8988T (cell line): ENCODE measurements at places on chromosomes 12 and 14.

- DNase-seq, result no peak
Measured at GRCh38 chr14:31026077-31026449, at the start of gene STRN3. STRN3 (minus strand) TSS chr14:31026379; CDS start chr14:31026185, 194 bp downstream.

- no peak for DNase-seq
Measured at GRCh38 chr14:35390577-35391387, 13.8 kb downstream of the NFKBIA start.

GRCh38 chr12:30719060-30719459 lies 23.4 kb upstream of the IPO8 start:
- DNase-seq, result no peak

- DNase-seq, result no peak
Measured at GRCh38 chr12:73383584-73384222, 1111.5 kb downstream of the TRHDE start.

DNA sequence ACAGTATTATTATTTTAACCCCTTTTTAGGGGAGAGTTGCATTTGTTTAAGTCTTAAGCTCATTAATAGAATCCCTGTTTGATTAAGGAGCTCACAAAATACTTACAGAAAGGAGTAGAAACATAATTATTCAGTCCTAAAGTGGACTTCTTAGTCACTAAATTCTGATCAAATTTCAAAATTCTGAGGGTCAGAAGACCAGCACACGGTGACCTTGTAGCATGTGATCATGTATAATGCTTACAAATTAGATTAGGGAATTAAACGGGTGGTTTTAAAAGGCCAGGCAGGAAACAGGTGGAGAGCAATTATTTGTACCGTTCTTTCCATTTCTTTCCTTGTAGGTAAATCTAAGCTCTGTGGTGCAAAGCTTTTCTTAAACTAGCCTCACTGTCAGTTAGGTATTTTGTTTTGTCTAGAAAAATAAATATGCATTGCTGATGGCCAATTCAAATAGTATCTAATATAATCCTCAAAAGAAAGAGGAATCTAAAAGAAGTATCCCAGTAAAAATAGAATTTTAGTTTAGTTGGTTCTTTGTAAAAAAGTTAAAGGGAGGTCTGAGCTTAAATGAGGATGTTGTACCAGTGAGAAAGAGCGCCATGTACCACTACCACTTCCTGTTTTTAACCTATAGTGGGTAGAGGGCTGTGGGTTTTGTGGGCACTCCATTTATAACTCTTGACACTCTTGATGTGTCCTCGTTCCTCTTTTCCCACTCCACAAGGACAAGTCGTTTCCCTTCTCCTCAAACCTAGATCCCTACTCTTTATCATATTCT lies 51.1 kb downstream of the SLC38A1 start:
- no peak for DNase-seq

- no peak for DNase-seq
Measured at GRCh38 chr12:24049728-24050127, 100.3 kb upstream of the SOX5 start.

- DNase-seq, result no peak
Measured at GRCh38 chr14:105135700-105136395, 32.7 kb downstream of the JAG2 start.

DNA sequence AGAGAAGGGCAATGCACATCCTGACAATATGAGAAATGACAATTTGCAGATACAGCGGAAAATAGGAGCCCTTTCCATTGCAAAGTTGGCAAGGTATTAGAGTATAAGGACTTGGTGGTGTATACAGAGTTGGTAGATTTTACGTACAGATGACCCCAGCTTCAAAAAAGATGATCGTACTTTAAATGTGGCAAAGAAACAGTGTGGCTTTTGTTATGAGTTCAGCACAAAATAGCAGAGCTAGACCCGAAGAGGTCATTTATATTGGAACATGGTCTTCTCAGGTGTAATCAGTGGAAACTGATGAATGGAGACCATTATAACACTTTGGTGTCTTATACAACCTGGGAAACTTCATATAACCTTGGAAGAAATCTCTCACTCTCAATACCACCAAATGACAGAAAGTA lies 2.3 kb downstream of the CLEC2B start:
- no peak for DNase-seq

DNA sequence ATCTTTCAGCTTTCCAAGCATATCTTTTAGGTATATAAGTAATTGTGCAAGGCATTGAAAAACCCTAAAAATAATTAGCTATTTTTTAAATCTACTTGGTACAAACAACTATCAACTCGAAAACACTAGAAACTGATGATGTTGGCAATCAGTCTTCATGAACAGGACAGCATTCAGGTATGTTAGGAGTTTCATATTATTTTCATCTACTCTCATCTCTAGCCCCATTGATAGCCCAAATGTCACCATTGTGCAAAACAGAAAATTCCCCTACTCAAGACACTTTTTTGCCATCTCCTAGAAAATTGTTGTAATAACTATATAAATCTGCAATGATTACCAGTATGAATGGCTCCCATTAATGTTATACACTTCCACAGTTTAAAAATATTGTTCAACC lies 144.5 kb upstream of the KRAS start:
- no peak for DNase-seq

- DNase-seq, result no peak
Measured at GRCh38 chr14:98578204-98578603, 693.8 kb downstream of the BCL11B start.

DNA sequence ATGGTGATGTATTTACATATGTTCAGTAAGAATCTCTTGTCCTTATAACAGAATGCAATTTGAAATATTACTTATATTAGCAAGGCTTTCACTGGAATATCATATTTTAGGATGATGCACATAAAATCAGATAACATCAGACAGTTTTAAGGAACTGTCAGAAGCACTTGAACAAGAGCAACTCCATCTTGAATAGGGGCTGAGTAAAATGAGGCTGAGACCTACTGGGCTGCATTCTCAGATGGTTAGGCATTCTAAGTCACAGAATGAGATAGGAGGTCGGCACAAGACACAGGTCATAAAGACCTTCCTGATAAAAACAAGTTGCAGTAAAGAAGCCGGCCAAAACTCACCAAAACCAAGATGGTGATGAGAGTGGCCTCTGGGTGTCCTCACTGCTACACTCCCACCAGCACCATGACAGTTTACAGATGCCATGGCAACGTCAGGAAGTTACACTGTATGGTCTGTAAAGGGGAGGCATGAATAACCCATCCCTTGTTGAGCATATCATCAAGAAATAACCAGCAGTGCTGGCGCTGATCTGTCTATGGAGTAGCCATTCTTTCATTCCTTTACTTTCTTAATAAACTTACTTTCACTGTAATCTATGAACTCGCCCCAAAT lies 27.6 kb upstream of the ETV6 start:
- DNase-seq, result no peak

- DNase-seq, result no peak
Measured at GRCh38 chr12:24232531-24232930, 283.1 kb upstream of the SOX5 start.

- no peak for DNase-seq
Measured at GRCh38 chr14:42407153-42407552, 800.5 kb downstream of the LRFN5 start.

GRCh38 chr12:59084511-59085375 lies 164.4 kb upstream of the LRIG3 start:
- DNase-seq, result no peak

GRCh38 chr12:93862424-93862823 lies 185.2 kb downstream of the CRADD start:
- no peak for DNase-seq

DNA sequence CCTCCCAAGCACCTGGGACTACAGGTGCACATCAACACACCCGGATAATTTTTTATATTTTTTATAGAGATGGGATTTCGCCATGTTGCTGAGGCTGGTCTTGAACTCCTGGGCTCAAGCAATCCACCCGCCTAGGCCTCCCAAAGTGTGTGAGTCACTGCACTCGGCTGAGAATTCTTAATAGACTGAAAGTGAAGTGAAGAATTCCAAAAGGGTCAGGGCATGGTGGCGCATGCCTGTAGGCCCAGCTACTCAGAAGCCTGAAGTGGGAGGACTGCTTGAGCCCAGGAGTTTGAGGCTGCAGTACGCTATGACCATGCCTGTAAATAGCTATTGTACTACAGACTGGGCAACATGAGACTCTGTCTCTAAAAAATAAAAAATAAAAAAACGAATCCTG lies 43.7 kb downstream of the TCHP start:
- no peak for DNase-seq

- DNase-seq, result no peak
Measured at GRCh38 chr12:98838231-98838647, 193.1 kb downstream of the APAF1 start.

- no peak for DNase-seq
Measured at GRCh38 chr14:21874946-21875345, 201.3 kb upstream of the OR4E1 start.

- peak; percentile 27 for DNase-seq
Measured at GRCh38 chr12:52233462-52234207, 592 bp downstream of the KRT7 start.

GRCh38 chr14:59688224-59689170 lies 111.9 kb upstream of the CCDC175 start:
- DNase-seq, result peak; percentile 15

- no peak for DNase-seq
Measured at GRCh38 chr14:100446572-100446971, 123.4 kb downstream of the SLC25A47 start.

GRCh38 chr12:124109760-124110159 lies 136.7 kb downstream of the ZNF664 start:
- DNase-seq, result peak; percentile 63

DNA sequence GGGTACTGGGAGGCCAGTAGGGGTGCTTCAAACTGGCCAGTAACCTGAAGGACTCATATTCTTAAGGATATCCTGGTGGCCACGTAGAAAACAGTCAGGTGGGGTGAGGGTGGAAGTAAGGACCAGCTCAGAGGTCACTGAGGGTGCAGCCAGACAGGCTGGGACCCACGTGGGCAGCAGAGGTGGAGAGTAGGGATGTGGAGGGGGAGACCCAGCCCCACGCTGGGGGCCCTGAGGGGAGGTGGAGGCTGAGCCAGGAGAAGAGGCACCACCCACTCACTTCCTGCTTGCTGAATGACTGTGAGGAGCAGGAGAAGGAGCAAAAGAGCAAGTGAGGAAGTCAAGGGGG lies 12.6 kb upstream of the SERPINA3 start:
- no peak for DNase-seq

- no peak for DNase-seq
Measured at GRCh38 chr14:31510222-31510621, 22.4 kb upstream of the GPR33 start.

DNA sequence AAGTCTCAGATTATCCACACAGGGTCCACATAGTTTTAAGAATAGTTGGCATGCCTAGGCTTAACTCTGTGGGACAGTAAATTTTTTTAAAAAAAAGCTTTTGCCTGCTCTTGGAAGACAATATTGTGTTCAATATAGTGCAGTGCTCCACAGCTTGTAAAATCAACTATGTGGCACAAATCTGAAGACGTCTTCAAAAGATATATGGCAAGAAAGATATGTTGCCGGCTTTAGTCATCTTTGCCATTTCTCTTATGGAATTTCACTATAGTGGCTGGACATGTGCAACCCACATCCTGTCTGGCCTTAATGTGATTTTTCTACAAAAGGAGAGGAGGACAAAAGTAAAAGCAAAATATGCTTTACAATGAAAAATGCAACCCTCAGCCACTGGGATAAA lies 90.5 kb downstream of the MGST1 start:
- no peak for DNase-seq

GRCh38 chr12:14961466-14962152 lies at the start of gene ARHGDIB:
ARHGDIB (minus strand) TSS chr12:14961601; CDS start chr12:14950712, 10,889 bp downstream.
- DNase-seq, result no peak

GRCh38 chr12:65323070-65323469 lies 44.6 kb downstream of the MSRB3 start:
- no peak for DNase-seq

DNA sequence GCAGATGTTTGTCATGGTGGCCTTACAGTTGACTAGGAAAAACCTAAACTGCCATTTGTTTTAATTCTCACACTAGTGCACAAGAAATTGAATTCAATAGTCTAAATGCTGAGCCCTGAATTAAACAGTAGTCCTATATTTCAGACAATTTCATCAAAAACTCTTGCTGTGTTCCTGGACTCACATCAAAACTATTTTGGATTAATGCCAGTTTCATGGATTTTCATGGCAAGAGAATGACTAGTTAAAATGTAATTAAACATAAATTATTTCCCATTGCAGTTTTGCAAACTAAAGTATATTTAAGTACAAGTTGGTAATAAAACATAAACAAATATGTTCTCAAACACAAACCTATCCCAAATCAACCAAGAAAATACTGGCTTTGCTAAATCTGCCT lies 468.0 kb upstream of the PRICKLE1 start:
- DNase-seq, result no peak

- DNase-seq, result no peak
Measured at GRCh38 chr12:79121486-79121885, 256.9 kb downstream of the SYT1 start.

DNA sequence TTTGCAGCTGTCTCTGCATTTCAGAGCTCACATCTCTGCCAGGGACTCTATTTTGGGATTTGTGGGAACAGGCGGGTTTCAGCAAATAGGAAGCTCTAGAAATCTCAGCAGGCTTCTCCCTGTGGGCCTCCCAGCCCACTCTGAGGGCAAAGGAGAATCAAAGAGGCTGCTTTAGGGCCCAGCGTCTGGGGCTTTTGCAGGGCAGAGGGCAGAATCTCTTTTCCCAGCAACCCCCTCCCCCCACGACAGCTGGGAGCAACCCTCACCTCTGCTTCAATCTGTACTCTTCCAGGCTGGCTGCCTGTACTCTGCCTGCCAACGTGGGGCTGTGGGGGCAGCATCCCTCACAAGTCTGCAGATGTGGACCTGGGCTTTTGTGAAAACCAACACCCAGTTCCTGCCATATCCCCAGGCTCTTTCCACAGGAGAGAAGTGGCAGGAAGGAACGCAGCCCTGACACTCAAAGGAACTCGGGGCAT lies 529.6 kb upstream of the TBX3 start:
- DNase-seq, result no peak

- DNase-seq, result no peak
Measured at GRCh38 chr14:92317511-92317910, 5.5 kb upstream of the SLC24A4 start.

DNA sequence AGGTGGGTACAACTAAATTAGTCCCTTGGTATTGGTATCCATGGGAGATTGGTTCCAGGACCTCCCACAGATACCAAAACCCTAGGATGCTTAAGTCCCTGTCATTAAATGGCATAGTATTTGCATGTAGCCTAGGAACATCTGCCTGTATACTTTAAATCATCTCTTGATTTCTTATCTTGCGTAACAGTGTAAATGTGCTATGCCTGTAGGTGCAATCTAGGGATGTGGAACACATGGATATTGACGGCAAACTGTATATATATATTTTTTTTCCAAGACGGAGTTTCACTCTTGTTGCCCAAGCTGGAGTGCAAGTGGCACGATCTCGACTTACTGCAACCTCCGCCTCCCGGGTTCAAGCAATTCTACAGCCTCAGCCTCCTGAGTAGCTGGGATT lies 1.5 kb downstream of the KNTC1 start:
- DNase-seq, result no peak

- peak; percentile 45 for DNase-seq
Measured at GRCh38 chr14:91980157-91980556, 32.7 kb upstream of the FBLN5 start.
